ENCODE measurements at places on chromosomes 2 and 18.

GRCh38 chr2:15299904-15300520 lies 261.1 kb downstream of the NBAS start:
- no peak for DNase-seq

DNA sequence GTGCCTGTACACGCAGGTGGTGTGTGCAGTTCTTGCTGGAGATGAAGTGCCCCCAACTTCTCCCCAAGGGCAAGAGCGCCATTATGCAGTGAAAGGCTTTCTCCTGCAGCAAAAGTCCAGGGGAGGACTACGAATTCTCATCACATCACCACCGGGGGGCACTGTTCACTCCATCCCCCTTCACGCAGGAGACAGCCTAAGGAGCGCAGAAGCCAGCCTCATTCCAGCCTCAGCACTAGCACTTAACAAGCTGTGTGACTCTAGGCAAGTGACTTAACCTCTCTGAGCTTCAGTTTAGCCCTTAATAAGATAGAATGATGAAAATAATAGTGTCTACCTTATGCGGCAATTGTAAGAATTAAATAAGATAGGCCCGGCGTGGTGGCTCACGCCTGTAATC lies 32.3 kb downstream of the DNMT3A start:
- DNase-seq: peak; percentile 46

DNA sequence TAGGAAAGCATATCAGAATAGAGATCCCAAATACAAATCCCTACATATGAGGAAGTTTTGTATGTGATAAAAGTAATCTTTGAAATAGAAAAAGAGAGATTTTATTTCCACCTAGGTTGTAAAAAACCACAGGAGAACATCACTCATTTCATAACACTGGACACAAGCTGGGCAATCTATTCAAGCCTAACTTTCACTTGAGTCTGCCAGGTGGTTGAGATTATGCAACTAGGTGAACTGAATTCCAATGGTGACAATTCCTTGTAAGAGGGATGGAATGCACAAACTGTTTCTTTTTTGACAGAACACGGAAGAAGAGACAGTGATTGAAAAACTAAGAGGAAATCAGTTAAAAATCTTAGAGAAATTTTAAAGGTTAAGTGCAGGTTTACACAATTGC lies 619.6 kb upstream of the TMEFF2 start:
- DNase-seq: no peak

- no peak for DNase-seq
Observed at GRCh38 chr2:96832754-96833507, 10.9 kb downstream of the ANKRD23 start.

GRCh38 chr2:46167406-46167805 lies 129.8 kb upstream of the EPAS1 start:
- no peak for DNase-seq

- DNase-seq: no peak
Observed at GRCh38 chr2:136796339-136796738, 31.0 kb downstream of the THSD7B start.

- DNase-seq: no peak
Observed at GRCh38 chr2:218895759-218896500, 15.3 kb downstream of the WNT10A start.

DNA sequence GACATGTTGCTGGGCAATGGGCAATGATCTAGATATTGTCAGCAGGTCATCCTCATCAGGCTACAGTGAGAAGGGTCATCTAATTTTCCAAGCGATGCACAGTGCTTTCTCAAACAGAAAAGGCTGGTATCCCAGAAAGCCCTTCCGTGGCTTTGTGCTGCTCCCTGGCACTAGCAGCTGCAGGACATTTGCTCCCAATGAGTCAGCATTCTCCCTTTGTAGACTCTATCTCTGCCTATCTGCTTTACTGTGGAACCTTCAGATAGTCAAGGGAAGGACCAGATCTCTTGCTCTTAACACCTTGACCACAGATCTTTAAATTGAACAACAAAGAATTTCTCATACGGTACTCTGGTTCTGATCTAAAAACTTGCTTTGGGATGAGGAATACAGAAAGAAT lies 101.4 kb downstream of the CDH2 start:
- DNase-seq: no peak

GRCh38 chr2:237556773-237557632 lies 9.4 kb upstream of the PRLH start:
- peak; percentile 41 for DNase-seq

- DNase-seq: peak; percentile 61
Observed at GRCh38 chr18:24368749-24369148, 28.9 kb downstream of the OSBPL1A start.

- no peak for DNase-seq
Observed at GRCh38 chr18:3952031-3952430, 502.1 kb downstream of the TGIF1 start.

DNA sequence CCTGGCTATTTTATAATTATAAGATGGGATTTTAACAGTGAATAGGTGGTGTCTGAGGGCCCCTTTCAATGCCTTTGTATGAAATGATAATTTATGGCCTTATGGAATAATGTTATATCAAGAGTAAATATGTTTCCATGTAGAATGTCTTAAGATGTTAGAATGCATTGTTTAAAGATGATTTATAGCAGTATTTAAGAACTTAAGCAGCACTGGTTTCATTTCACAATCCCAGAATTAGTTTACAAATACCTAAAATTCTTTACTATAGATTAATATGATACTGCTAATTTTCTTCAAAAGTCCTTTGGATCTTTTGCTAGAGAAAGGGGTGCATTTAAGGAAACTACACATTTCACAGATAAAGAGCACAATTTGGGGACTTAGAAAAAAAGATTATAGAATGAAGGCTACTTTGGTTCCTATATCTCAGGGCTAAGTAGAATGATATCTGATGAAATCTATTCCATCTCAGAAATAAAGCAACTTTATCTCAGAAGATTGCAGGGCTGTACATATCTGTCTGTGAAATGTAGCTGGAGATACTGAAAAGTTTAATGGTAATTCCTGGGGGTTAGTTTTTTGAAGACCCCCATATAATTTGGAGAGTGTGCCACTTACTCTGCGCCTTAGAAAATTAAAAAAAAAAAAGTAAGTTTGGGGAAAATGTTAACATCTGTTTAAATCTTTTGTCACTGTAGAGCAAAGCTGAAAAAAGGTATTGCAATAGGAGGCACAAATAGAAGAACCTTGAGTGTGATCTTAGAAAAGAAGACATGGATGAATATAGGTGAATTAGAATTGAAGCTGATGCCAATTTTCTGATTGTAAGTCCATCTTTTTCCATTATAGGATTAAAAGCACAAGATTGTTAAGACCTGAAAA lies 123.4 kb downstream of the GULP1 start:
- no peak for DNase-seq

- no peak for DNase-seq
Observed at GRCh38 chr2:190111166-190111565, 48.6 kb upstream of the MSTN start.

GRCh38 chr2:27842894-27843293 lies 47.3 kb downstream of the RBKS start:
- no peak for DNase-seq

- DNase-seq: no peak
Observed at GRCh38 chr2:208013285-208014178, 11.8 kb downstream of the PLEKHM3 start.

- no peak for DNase-seq
Observed at GRCh38 chr2:109516445-109517117, 97.2 kb downstream of the SEPTIN10 start.

DNA sequence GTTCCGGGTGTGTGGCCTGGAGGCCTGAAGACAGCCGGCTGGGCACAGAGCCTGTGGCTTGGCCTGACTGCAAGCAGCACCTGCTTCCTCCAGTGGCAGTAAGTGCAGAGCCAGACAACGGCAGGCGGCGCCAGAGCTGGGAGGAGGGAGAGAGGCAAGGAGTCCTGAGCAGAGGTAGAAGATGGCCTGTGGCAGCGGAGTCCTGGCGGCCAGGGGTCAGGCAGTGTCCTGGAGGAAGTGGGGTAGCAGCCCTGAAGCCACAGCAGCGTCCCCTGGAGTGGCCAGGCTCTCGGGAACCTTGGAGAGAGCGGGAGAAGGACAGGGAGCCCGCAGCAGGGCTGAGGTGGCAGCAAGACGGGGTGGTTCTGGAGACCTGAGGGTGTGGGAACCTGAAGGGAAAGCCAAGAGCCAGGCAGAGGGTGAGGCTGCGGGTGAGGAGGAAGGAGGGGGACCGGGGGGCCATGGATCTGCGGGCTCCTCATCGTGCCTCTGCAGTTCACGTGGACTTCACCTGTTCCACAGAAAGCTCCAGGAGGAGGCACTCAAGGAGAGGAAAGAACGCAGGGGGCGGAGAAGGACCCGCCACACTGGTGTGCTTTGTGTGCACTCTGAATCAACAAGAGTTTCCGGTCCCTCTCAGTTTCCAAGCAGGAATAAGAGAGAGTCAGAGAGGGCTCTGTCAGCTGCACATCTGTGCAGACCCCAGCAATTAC lies 85.9 kb downstream of the USP40 start:
- no peak for DNase-seq

GRCh38 chr2:219907011-219907365 lies 279.6 kb downstream of the SLC4A3 start:
- DNase-seq: no peak

GRCh38 chr2:32262105-32262504 lies 2.6 kb downstream of the NLRC4 start:
- DNase-seq: no peak

DNA sequence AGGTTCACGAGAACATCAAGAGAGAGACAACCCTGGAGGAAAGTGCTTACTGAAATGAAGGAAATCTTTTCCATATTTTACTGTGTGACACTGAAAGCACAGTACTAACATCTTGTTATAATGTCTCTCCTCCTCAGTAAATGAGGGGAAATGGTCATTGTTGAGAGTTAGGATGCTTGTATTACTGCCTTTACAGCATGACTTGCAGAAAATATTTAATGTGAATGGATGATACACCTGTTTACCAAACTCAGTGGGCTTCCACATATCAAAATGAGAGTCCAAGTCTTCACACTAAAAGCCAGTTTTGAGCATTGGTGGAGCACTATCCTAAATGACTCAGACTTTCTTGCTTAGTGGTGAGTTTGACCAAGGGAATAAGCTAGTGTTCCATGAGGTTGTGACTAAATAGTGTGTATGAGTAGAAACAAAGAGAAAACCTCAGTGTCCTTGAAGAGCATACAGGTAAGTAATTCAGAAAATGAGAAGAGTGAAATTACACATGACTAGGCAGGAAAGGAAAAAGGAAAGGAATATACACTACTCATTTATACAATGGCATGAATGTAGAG lies 930.7 kb upstream of the CELF4 start:
- no peak for DNase-seq

GRCh38 chr2:2931318-2932075 lies 446.1 kb downstream of the EIPR1 start:
- DNase-seq: no peak

DNA sequence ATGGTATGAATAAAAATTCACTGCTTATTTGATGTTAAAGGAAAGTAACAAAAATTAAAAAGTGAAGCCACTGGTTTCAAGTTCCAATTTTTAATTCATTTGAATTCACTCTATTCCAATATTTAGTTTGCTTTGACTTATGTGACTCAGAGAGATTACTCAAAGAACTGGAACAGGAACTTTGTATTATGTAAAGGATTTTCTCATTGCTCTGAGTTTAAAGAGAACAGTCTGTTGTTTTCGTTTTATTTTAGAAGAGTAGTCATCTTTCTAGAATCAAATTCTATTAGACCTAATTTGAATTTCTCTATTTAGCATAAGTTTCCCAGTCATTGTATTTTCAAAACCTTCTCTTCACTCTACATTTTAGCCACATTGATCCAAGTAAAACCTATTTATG lies 300.1 kb upstream of the SLC8A1 start:
- DNase-seq: no peak

GRCh38 chr18:1968801-1969498 lies 602.4 kb downstream of the METTL4 start:
- DNase-seq: no peak

- no peak for DNase-seq
Observed at GRCh38 chr2:8148260-8149006, 533.4 kb upstream of the ID2 start.

DNA sequence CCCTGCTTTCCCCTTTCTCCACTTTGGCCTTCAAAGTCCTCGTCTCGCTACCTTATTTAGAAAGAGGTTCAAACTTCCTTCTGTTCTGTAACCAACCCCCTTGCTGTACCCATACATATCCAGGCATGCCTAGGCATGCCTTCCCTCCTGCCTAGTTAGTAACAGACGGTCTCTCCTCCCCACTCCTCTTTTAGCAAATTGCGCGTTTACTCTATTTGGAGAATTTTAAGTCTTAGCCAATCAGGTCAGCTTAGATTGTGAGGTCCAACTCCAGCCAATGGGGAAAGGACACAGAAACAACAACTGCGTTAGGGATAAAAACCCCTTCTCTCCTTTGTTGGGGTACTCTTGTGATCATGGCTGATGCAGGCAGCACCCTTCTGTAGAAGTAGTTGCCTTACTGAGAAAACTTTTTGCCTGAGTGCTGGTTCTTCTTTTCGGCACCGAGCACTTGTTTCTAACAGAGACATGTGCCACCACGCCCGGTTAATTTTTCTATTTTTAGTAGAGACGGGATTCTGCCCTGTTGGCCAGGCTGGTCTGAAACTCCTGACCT lies 85.9 kb upstream of the FOXI3 start:
- DNase-seq: no peak

GRCh38 chr2:228118940-228119339 lies 62.5 kb downstream of the SPHKAP start:
- DNase-seq: no peak

DNA sequence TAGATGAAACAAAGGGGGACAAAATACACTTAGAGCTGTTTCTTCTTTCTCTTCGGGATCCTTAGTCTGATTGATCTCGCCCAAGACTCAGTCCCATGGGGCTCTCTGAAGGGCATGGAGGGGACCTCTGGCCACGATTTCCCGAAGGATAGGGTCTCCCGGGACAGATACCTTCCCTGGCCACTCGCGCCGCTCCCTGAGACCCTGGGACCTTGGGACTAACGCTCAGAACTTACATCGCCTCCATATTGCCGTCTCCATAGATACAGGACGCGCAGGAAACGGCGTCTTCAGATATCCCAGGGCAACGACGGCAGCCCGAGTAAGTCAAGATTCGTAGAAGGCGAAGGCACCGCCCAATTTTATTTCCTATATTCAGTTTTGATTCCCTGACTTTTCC lies at the start of gene CFAP65:
CFAP65 (minus strand) TSS at position 265 of the 400 bp plus-strand sequence. CDS start 2,468 bp downstream, outside the sequence.
- no peak for DNase-seq

DNA sequence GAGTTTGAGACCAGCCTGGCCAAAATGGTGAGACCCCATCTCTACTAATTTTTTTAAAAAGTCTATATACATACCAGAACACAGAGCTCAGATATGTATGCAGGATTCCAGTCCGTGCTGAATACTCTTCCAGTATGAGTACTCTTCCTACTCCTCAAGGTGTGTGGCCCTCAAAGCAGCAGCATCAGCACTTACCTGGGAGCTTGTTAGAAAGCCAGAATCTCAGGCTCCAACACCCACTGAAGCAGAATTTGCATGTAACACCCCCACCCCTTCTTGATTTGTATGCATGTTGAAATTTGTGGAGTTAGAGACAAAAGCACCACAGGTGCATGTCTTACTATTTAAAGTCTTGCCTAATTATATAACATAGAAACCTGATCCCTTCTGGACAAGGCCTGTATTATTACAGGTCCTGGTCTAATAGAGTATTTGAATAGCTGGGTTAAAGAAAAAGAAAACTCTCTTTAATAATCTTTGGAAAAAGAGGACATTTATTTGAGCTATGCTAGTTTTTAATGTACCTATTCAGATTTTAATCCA lies 50.3 kb upstream of the NFE2L2 start:
- DNase-seq: no peak

Data from activated CD4-positive, alpha-beta T cell treated with anti-CD3 and anti-CD28 coated beads, Interleukin-2, amount 50 U/mL, for 24 hours (primary cell).